Kidney (tissue), 22 donors: ENCODE measurements at places on chromosomes 13 and 19.

- no peaks in the 10 kb centered on the region for H3K36me3 ChIP-seq
- no peaks in the 10 kb centered on the region for H3K27me3 ChIP-seq
- H3K27ac ChIP-seq, result no peak overlapping the region
Measured at GRCh38 chr13:38141792-38142191, 207.9 kb upstream of the UFM1 start.

DNA sequence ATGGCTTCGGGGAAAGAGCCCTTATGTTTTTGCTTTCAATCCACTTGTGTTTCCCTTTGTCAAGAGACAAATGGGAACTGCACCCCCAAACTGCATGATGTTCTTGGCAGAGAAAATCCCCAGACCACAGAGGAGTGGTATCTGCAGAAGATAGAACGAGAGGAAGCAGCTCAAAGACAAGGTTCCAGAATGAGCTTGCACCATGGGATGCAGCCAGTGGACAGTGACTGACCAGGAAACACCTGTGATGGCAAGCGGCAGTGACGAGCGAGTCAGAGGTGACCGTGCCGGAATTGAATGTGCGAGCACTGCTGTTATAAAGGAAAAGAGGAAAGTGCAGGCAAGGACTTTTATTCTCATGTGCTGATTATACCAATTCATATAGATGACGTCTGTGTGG is 46.3 kb downstream of the IRS2 start:
- H3K27me3 ChIP-seq, result no peaks in the 10 kb centered on the region
- H3K4me1 ChIP-seq, result peaks cover 4% of the 10 kb centered on the region
- no peak overlapping the region for H3K4me3 ChIP-seq

- H3K27me3 ChIP-seq, result peaks cover 51% of the 10 kb centered on the region
- H3K36me3 ChIP-seq, result no peaks in the 10 kb centered on the region
- no peak overlapping the region for H3K27ac ChIP-seq
- no peak for DNase-seq
Measured at GRCh38 chr13:112104881-112105234, 37.9 kb downstream of the SOX1 start.

- peak overlapping the region; percentile 95 for H3K27ac ChIP-seq
- peak overlapping the region; percentile 96 for H3K4me3 ChIP-seq
- peaks cover 3% of the 10 kb centered on the region for H3K36me3 ChIP-seq
Measured at GRCh38 chr13:110562036-110562597, 595 bp upstream of the RAB20 start.
